Posterior vena cava (tissue), 2 donors: ENCODE measurements at places on chromosomes 2 and 18. TPM values are rescaled to one million over a fixed set of nuclear protein-coding genes. Genes with fewer than 3 reads are reported as not detected.

Gene CNNM4
- 4.0 TPM for total RNA-seq

Gene SPDYA
- 0.86 TPM for total RNA-seq

Gene POTEJ
- total RNA-seq: not detected

Gene SERPINB12
- not detected for total RNA-seq

Gene MREG
- 0.74 TPM for total RNA-seq

Gene CD8B2
- not detected for total RNA-seq

Gene ZC3H15
- 46.3 TPM for total RNA-seq

Gene MAP2
- 24.7 TPM for total RNA-seq

Gene NTSR2
- total RNA-seq: not detected

Gene L3MBTL4
- 17.6 TPM for total RNA-seq

GRCh38 chr18:70366174-70366573, 77.3 kb downstream of the SOCS6 start:
- no peak for DNase-seq

DNA sequence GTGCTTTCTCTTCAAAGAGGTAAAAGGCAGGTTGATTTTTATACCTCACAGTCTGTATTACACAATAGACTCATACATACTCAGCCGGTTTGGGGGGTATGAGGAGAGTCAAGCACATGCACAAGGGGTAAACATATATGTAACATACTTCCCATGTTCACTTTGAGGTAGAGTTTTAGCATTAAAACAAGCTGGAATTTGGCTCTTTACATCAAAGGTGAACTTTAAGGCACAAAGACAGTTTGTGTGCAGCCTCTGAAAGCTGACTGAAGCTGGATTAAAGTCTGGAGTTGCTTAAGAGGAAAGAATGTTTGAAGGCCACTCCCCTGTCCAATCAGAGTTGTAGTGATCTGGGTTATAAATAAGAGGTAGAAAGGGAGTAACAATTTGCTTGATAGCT, 282.0 kb downstream of the DPP10 start:
- no peak for DNase-seq

DNA sequence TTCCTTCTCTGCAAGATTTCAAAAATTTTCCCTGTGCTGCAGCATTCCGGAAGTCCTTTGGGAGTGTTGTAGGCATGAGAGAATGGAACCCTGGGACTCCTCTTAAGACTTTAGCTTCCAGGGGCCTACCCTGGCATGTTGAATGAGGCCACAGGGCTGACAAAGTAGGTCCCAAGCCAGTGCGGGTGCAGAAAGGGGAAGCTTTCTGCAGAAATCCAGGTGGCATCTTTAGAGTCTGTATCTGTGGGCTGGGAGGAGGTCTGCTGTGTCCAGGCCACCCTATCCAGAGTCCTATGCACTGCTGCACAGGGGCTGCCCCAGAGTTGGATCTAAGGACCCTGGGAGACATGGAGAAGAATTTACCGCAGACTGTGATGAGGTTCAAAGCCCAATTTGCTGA, 1.9 kb upstream of the SIX2 start:
- DNase-seq: no peak

DNA sequence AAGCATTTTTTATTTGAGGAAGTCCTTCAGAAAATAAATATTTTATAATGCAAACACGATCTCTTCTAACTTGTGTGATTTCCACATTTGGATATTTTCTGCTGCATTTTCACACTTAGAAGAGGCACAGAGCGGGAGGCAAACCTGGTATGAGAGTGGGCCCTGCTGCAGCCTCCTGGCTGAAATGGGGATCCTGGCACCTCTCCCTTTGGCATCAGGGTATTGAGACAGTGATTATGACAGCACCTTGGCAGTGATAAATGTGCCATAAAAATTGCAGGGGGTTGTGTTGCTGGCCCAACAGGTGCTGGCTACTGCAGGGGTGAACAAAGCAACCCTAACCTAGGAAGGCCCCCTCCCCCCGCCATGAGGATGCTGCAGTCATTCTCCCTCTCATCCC, 128.6 kb downstream of the TSN start:
- no peak for DNase-seq

- no peak for DNase-seq
Measured at GRCh38 chr18:32634876-32635431, 137.9 kb downstream of the KLHL14 start.

- DNase-seq: no peak
Measured at GRCh38 chr2:96249654-96250053, 16.1 kb downstream of the TMEM127 start.

GRCh38 chr2:131023758-131024157, 69.5 kb downstream of the FAM168B start:
- DNase-seq: no peak

DNA sequence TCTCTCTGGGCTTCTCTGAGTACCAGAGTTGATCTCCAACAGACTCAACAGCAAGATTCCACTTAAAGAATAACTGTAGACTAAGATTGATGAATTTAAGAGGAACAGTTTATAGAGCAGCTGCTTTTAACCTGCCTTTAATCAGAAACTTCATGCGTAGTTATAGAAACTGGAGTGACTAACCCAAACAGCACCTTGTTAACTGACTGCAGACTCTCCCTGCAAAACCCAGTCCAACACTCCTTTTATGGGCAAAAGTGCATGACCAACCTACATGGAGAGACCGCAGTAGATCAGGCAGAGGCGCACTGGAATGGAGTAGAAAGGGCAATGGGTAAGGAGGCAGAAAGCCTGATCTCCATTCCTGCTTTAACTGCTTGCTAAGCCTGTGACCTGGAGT, 110.6 kb downstream of the NRP2 start:
- no peak for DNase-seq

GRCh38 chr2:133517876-133518275, 50.4 kb downstream of the NCKAP5 start:
- no peak for DNase-seq

GRCh38 chr2:70716951-70717350, 51.0 kb downstream of the ADD2 start:
- no peak for DNase-seq

DNA sequence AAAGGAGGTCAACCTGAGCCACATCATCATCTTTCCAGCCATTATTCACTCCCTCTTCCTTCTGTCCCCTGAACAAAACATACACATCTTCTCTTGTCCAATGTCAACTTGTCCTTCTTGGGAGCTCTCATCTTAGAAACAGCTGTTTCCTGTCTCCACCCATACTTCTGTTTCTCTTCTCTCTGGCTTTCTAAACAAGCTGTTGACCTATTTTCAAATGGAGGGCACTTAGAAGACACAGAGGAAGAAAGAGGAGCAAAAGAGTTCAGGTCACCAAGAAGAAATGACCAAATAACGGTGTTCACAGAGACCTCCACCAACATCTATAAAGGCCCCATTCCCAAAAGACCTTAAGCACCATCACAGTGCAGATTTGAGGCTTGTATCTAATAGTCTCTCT, 355.9 kb upstream of the HNRNPA3 start:
- DNase-seq: no peak

- no peak for DNase-seq
Measured at GRCh38 chr18:57785751-57786437, 17.2 kb downstream of the ATP8B1 start.

GRCh38 chr2:27446057-27446456, 3.9 kb downstream of the KRTCAP3 start:
- DNase-seq: no peak

DNA sequence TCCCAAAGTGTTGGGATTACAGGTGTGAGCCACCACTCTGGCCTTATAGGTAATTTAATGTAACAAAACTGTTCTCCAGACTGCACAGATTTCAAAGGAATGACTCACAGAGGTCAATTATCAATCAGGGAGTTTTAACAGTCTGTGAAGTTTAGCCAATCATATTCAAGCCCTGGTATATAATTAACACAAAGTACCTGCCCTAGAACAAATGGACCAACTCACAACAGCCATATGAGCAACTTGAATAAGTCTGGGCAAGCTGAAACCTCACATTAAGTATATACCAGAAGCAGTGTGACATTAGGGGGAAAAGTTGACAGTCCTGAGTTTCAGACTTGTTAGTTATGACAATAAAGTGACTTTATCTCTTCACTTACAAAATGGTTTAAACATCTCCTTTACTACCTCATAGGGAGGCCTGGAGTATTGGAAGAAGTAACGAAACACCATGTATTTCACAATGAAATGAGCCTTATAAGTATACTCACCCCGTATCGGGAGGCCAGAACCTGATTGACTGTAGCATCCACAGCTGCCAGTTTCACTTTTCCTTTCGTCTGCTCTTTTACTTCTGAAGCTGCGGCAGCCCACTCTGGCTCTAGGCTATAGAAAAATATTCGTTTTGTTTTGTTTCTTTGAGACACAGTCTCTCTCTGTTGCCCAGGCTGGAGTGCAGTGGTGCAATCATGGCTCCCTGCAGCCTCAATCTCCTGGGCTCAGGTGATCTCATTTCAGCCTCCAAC, 22.2 kb downstream of the PDIA6 start:
- DNase-seq: no peak

- DNase-seq: no peak
Measured at GRCh38 chr18:24499814-24500213, 39.4 kb downstream of the HRH4 start.
